ENCODE measurements at places on chromosomes 3 and 15.

GRCh38 chr3:182305881-182306665 is 487.2 kb upstream of the ATP11B start:
- no peak for DNase-seq

GRCh38 chr3:157573281-157573680 is 70.1 kb upstream of the VEPH1 start:
- DNase-seq = no peak

DNA sequence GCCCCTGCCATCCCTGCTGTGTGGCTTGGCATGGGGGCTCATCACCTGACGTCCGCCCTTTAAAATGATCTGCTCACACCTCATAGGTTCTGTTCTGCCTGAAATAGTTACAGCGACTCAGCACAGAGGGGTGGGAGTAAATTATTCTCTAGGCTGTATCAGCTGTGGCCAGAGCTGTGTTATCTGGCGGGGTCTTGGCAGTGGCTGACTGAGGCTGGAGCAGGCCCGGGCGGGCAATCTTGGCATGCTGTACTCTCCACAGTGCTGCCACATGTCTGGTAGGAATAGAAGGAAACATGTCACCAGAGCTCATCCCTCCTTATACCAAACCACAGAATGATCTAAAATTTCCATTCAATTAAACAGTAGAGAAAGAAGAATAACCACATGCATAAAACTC is 499.9 kb upstream of the LMCD1 start:
- no peak for DNase-seq

- DNase-seq = peak; percentile 29
These were observed 806 bp downstream of the KLHL25 start for GRCh38 chr15:85793641-85794597.

DNA sequence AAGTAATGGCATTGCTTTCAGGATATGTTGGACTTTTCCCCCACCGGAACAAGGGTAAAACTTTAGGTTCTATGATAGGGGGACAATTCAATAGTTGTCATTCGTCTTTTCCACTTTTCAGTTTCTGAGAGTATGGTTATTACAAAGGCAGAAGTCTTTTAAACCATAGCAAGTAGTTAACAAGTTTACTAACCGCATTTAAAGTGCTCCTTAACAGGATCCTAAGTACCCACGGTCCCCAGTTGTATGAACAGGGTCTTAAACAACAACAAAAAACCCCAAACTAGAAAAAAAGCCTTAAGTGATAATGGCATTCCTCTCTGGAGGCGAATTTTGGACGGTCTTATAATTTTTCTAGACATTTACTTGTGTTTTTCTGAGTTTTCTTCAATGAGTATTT is 831 bp downstream of the IFT57 start:
- peak; percentile 13 for DNase-seq

DNA sequence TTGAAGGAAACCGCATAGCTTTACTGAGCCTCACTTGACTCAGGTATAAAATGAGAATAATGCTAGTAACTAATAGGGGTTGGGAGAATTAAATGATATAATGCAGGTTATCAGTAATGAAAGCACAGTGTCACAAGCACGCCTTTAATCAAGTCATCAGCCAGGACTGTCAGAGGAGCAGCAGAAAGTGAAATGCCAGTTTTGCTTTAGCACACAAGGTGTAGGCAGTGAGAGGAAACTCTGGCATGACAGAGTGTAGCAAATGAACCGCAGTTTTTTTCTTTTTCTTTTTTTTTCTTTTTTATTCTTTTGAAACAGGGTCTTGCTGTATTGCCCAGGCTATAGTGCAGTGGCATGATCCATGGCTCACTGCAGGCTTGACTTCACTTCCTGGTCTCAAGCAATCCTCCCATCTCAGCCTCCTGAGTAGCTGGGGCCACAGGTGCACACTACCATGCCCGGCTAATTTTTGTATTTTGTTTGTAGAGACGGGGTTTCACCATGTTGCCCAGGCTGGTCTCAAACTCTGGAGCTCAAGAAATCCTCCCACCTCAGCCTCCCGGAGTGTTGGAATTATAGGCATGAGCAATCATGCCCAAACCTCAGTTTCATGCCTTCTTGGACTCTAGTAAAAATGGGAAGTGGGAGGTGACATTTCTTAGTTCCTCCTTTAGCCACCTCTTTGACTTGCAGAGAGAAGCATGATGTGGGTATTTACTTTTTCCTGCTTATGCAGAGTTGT is 9.7 kb upstream of the SCAANT1 start:
- no peak for DNase-seq

- no peak for DNase-seq
These were observed 219.5 kb downstream of the PLCH1 start for GRCh38 chr3:155525324-155525833.

- no peak for DNase-seq
These were observed 29.8 kb upstream of the CLRN1 start for GRCh38 chr3:151002003-151002981.

DNA sequence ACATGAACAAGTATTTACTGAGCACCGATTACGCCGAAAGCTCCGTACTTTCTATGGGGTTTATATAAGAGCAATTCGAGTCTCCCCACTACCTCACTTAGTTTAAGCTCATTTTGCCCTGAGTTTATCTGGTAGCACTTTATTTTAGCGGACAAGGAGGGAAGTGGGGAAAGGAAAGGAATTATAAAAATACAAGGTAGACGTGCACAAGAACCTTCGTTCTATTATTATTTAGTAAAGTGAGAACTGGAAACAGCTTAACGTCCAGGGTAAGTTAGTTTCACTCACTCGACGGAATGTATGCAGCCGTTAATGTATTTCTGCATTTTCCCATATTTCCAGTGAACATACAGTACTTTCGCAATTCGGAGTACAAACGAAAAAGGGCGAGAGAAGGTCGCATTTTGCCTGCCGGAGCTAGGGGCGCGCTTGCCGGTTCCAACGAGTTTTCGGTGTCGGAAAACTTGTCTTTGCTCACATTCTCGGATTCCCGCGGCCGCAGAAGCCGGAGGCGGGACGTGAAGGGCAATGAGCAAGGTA is 1.2 kb upstream of the STT3B start:
- no peak for DNase-seq

DNA sequence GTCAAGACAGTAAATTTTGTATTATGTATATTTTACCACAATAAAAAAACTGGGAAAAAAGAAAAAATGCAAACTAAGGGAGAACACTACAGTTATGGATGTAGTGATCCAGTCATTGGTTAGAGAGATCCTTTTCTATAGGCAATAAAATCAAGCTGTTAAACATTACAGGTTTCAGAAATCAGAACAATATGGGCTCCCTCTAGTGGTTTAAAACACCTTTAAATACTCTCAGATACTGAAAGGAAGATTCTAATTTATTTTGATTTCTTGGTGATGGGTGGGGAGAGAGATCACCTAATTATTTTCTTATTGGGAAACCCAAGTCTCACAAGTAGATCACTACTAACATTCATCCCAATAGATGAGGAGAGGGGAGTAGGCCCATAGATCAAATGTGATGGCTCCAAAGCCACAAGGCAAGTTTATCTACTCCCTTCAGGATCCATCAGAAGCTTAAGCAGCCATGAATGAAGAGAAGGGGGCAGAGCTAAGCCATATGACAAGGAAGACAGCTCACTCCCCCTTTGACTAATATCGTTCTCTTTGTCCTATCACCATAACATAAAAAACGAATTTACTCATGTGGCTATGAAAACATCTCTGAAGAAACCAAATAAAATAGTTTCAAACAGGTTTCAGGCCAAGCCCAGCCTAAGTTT is 118.6 kb downstream of the ANO10 start:
- peak; percentile 70 for DNase-seq

- no peak for DNase-seq
These were observed 56.4 kb downstream of the PRKCI start for GRCh38 chr3:170278627-170279026.

- DNase-seq = no peak
These were observed 205.6 kb downstream of the NECTIN3 start for GRCh38 chr3:111277226-111277625.

- no peak for DNase-seq
These were observed 187.8 kb downstream of the UBE3A start for GRCh38 chr15:25250906-25251622.

DNA sequence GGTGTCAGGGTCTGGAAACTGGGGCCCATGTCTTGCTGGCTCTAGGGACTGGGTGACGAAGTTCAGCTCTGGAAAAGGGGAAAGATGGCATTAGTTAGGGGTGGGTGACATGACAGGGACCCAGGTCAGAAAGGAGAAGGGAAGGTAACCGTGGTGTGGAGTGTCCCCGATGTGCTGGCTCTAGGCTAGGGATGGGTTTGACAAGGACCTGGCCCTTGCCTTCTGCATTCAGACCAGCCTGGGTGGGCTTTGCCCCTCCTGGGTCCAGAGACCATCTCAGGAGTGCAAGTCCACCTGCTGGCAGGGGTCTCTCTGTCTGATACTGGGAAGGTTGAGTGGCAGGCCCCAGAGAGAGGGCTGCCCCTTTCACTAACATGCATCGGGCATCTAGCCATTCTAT is 28.7 kb upstream of the ATP2B2 start:
- DNase-seq = no peak

GRCh38 chr3:189233225-189233858 is 61.6 kb downstream of the TPRG1 start:
- peak; percentile 9 for DNase-seq

Measured in CD4-positive, alpha-beta T cell treated with Interleukin-17A for 1 hour (primary cell).